Hair follicle dermal papilla cell (primary cell): ENCODE measurements at places on chromosomes 11 and 22. TPM values are rescaled to one million over a fixed set of nuclear protein-coding genes. Genes with fewer than 3 reads are reported as not detected.

INSC gene
- total RNA-seq: 0.36 and 0.81 TPM in 2 replicates

C22orf15 gene
- total RNA-seq: 1.8 and 2.2 TPM in 2 replicates

MAJIN gene
- not detected in 2 replicates for total RNA-seq

ASRGL1 gene
- 0.32 TPM in 1 of 2 replicates, not detected in the other for total RNA-seq

OR8U1 gene
- not detected in 2 replicates for total RNA-seq

ACTN3 gene
- 0.16 TPM in 1 of 2 replicates, not detected in the other for total RNA-seq

TRIM66 gene
- total RNA-seq: 7.0 and 9.7 TPM in 2 replicates
